ENCODE measurements at places on chromosomes 16 and 17.
A peak's percentile ranks its signal among the peaks of the same experiment; 100 is the strongest.

GRCh38 chr17:81470944-81471817, 41.4 kb downstream of the ACTG1 start:
- DNase-seq, result no peak

GRCh38 chr16:22785552-22785951, 28.4 kb upstream of the HS3ST2 start:
- DNase-seq, result no peak

DNA sequence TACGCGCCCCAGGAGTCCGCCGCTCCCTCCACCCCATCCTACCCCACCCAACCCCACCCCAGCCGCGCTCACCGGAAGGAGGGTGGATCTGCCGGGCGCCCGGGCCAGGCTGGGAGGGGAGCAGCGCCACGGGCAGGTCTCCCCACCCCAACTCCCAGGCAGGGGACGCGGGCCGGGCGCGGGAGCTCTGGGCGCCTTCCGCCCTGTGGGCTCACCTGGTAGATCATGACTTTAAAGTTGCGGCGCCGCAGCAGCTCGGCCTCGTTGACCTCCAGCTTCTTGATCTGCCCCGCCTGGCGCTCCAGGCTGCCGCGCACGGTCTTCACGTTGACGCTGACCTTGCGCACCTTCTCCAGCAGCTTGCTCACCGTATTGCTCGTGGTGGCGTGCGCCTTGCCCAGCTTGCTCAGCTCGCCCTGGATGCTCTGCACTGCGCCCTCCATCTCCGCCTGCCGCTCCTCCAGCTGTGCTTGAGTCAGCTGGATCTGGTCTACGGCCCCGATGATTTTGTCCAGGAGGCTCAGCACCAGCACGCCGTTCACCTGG, 571 bp downstream of the CAVIN1 start:
- peak; percentile 5 for DNase-seq

DNA sequence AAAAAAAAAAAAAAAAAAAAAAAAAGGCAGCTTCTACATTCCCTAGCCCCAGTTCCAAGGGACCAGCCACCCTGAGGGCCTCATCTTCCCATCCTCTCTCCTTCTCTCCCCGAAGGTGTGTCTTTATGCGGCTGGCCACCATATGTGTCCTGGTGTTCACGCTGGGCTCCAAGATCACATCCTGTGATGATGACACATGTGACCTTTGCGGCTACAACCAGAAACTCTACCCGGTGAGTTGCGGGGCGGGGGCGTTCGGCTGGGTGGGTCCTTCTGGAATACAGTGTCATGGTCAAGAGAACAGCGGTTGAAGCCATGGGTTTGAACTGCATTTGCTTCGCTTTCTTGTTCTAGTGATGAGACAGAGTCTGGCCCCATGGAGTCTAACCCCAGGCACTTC, 22.6 kb upstream of the COQ7 start:
- no peak for DNase-seq

- DNase-seq, result no peak
These were observed 68.5 kb downstream of the CDC27 start for GRCh38 chr17:47120521-47121095.

GRCh38 chr16:84524346-84524920, 20.0 kb upstream of the MEAK7 start:
- no peak for DNase-seq

DNA sequence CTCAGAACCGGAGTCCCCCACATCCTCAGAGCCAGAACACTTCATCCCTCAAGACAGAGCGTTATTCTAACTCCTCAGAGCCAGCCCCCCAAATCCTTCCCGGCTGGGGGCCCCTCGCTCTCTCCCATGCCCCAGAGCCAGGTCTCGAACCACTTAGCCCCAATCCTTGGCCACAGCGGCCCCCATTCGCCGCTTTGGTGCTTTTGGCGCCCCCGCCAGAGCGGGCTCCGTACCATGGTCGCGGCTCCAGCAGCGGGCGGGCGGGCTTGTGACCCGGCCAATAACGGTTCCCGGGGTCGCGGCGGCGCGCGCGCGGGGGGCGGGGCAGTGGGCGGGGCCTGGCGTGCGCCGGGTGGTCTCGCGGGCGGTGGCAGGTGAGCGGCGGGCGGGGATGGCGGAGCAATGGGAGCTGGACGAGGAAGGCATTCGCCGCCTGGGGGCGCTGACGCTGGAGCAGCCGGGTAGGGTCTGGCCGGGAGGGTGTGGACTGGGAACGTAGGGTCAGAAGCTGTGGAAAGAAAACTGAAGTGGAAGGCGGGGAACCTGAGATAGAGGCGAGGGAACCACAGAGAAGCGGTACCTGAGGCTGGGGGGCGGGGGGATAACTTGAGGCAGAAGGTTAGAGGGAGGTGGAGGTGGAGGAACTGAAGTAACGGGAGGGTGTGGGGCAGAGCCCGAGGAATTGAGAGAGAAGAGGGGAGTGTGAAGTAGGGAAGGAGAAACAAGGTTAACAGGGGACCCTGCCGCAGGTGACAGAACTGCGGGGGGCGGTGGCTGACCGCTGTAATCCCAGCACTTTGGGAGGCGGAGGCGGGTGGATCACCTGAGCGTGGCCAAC, at the start of the genes KCTD19 and LRRC36:
Gene KCTD19 (minus strand): TSS at position 270 of the 838 bp plus-strand sequence. CDS start 34 bp downstream, at position 236.
Gene LRRC36 (plus strand): TSS at position 344 of the 838 bp plus-strand sequence. CDS start 48 bp downstream, at position 392.
- DNase-seq, result peak; percentile 50

DNA sequence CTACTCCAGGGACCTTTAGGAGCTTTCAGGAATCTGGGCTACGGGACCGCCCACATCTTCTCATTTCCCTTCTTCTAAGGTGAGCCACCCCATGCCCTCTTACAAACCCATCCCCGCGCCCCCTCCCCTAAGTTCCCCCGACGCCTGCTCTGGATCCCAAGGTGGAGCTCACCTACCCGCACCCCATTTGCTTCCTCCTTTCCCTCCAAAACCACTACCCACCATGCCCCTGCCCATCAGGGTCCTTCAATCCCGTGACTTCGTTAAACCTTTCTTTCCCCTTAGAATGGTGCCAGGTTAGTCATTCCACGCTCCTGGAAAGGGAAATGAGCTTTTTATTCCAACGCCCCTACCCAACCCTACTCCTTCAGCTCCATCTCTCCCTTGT, 326 bp upstream of the MTMR4 start:
- DNase-seq, result no peak

DNA sequence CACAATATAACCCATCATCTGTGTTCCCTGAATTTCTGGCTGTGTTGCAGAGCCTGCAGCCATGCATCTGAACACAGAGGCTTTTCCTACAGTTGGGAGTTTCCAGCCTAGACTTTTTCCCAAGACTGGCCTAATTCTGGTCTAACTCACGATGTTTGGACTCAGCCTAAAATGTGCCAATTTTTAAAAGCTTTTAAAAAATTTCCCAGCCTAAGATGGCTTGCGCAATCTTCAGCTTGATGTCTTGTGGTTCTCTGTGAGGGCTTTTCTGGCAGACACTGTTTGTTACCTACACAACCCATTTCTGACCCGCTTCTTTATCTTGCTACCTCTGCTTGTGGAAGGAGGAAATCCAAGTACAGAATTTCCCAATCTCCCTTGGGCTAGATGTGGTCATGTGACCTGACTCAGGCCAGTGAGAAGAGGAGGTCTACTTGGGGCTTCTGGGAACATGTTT, 72.7 kb upstream of the GAS7 start:
- no peak for DNase-seq

DNA sequence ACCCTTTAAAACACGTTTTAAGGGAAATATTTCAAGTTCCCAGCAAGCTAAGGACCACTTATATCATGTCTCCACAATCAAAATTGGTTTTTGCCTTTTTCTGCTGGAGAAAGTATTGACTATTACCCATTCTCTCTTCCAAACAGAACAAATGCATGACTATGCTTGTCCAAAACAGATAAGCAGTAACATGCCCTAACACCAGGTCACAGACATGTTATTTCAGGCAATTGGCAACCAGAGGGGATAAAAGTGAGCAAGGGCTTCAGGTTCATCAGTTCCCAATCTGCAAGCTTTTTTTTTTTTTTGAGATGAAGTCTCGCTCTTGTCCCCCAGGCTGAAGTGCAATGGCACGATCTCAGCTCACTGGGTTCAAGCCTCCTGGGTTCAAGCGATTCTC, 15.0 kb downstream of the SKA2 start:
- no peak for DNase-seq

DNA sequence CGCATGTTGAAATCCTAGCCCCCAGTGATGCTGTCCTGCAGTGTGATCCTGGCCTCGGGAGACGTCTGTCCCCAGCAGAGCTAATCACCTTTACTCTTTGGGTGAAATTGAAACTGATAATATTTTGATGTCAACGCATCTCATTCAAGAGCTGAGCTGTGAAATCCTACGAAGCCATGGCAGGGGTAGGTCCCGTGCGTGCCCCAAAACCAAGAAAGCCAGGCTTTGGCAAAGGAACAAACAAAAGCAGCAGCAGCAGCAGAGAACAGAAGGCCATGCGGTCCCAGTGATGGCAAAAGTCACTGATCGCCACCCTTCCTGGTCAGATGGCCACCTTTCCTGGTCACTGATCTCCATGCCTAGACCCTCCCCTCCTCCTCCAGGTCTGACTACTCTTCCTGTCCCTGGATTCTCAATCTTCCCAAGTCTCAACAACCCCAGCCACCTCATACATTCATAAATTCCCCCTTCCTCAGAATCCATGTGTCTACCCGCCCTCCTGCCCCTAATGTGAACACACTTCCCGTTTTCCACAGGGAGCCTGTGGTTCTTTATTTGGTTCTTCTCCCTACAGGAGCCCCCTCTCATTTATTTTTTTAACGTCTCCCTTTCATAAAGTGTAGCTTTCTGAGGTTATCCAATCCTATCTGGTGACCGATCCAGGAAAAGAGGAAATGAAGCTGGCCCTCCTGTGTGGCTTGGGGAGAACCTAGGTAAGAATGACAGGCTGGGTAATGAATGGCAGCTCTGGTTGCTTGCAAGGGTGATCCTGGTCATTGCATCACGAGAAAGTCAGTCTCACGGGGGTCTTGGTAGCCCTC, 50.3 kb downstream of the CPPED1 start:
- DNase-seq, result no peak

DNA sequence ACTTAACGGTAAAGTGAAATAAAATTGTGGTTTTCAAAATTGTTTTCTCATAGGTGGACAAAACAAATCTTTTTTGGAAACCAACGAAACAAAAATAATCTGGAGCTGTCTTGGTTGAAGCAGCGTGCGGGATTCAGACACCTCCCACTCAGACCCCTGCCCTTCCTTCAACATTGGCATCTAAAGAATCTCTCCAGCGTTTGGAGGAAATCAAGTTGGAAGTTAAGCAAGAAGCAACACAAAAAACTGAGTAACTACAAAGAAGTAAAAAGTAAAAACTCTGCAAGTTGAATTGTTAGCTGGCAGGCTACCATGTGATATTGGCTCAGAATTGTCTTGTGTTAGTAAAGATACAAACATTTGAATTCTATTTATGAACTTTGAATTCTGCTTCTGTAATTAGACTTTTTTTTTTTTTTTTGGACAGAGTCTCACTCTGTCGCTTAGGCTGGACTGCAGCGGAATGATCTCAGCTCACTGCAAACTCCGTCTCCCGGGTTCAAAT, 361.0 kb upstream of the PMFBP1 start:
- no peak for DNase-seq

DNA sequence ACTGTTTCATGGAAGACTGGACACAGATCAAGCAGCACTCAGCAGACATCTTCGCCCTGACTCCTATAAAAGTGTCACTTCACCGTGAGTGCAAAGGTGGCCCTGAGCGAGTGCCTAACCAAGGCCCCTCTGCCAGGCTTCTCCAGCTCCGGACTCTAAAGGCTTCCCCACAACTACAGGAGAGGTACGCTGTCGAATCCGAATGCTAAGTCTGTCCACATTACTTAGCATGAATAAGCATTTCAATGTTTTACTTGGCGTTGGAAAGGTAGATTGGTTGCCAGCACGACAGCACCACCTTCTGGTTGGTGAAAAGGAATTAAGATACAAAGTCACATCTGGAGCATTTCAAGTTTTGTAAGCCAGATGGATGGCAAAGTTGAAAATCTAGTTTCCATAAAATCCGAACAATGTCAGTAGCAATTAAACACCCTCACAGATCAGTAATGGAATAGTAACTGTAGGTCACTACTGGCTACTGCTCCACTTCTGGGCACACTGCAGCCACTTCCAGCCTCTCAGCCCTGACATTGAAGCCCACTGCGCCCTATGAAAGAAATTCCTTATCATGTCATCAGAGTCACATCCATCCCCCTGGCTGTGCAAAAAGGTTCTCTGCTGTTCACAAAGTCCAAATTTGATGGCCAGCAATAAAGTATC, 100.9 kb downstream of the PARN start:
- peak; percentile 44 for DNase-seq

DNA sequence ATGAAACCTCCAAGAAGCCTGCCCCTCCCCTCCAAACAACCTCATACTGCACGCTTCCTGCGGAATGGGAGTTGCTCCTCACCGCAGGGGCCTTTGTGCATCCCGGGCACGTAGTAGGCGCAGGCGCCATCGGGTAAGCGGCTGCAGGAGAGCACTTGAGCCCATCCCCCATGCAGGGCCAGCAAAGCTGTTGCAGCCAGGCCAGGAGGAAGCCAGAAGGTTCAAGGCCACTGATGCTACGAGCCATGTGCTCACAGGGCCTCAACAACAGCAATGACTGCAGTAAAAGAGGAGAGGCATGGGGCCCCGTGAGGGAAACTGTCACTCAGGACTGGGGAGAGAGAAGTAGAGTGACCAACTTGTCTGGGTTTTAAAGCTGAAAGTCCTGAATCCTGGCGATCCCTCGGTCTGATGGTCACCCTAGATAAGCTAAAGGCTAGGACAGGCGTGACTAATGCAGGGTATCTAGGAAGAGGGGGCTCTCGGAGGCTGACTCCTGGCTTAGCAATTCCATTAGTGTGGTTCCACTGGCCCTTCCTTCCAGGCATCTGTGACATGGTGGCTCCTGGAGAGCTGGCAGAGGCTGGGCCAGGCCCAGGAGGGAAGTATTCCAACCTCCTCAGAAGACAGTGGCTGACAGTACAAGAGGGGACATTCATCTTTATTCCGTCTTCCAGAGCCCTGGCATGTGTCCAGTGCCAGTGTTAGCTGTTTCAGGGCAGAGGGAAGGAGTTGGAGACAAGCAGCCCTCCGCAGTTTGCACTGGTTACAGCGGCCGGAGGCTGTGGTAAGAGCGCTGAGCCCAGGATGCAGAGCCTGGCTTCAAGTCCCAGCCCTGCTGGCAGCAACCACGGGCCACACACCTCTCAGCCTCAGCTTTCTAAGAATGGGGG, 20.8 kb downstream of the GOSR2 start:
- DNase-seq, result no peak

- DNase-seq, result no peak
These were observed 2.4 kb downstream of the SOST start for GRCh38 chr17:43756201-43756600.

- DNase-seq, result peak; percentile 64
These were observed 50.0 kb upstream of the TOB1 start for GRCh38 chr17:50916026-50916707.

GRCh38 chr16:89601906-89602272, 11.6 kb upstream of the DPEP1 start:
- no peak for DNase-seq

- DNase-seq, result no peak
These were observed 26.7 kb upstream of the PMP22 start for GRCh38 chr17:15291674-15292361.

- DNase-seq, result no peak
These were observed 9.9 kb downstream of the NDEL1 start for GRCh38 chr17:8445536-8445935.

DNA sequence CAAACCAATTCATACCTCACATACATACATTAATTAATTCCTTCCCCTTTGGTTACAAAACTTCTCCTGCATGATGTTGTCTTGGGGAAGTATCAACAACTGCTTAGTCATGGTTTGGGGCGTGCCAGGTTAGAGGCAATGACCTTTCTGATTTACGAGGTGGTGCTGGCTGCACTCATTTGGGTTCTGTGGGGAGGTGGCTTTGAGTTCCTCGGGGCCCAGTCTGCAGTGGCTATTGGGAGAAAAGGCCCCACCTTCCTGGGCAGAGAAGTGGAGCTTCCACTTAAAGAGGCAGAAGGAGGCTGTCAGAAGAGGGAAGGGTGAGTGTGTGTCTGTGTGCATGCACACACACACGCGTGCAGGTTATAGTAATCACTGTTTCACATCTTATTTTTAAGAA, 10.2 kb upstream of the ETV4 start:
- DNase-seq, result no peak

All from CD4-positive, alpha-beta T cell treated with Interleukin-2 at 100 ng/mL for 4 hours (primary cell).